ENCODE measurements at places on chromosomes 2 and 18.

GRCh38 chr18:3966642-3967358, 488.3 kb downstream of the DLGAP1 start:
- DNase-seq = no peak

GRCh38 chr2:239677453-239678185, 276.8 kb upstream of the HDAC4 start:
- no peak for DNase-seq

GRCh38 chr18:8689517-8689916, 15.8 kb upstream of the MTCL1 start:
- DNase-seq = no peak

DNA sequence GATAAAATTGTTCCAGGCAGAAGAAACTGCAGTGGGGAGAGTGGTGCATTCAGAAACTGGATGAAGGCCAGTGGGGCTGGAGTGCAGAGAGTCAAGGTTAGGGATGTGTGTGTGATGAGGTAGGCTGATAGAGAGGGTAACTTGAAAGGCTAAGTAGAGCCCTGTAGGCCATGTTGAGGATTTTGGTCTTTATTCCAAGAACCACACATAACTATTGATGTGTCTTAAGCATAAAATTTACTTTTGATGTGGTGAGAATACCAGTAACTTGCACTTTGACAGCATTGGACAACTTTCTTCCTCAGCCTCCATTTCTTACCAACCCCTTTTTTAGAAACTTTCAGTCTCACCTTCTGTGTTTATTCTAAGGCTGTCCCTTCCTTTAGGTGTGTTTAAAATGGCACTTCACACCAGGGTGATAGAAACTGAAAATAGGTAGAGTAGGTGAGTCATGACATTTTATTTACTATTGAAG, 22.6 kb downstream of the MTX2 start:
- DNase-seq = no peak

DNA sequence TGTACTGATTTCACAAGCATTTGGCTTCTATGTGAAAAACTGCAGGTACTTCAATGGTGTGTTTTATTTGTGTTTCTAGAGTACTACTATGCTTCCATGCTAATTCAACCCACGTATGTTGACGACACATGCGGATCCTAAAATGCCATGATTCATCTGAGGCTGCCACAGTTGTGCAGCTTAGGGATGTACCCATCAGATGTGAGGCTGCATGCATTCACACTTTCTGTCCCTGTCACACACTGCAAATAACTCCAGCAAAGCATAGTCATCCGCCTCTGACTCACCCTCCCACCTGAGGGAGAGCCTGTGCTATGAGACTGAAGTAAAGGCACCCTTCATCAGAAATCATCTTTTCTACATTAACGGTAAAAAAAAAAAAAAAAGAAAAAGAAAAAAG, 22.1 kb upstream of the SERTAD2 start:
- DNase-seq = no peak

DNA sequence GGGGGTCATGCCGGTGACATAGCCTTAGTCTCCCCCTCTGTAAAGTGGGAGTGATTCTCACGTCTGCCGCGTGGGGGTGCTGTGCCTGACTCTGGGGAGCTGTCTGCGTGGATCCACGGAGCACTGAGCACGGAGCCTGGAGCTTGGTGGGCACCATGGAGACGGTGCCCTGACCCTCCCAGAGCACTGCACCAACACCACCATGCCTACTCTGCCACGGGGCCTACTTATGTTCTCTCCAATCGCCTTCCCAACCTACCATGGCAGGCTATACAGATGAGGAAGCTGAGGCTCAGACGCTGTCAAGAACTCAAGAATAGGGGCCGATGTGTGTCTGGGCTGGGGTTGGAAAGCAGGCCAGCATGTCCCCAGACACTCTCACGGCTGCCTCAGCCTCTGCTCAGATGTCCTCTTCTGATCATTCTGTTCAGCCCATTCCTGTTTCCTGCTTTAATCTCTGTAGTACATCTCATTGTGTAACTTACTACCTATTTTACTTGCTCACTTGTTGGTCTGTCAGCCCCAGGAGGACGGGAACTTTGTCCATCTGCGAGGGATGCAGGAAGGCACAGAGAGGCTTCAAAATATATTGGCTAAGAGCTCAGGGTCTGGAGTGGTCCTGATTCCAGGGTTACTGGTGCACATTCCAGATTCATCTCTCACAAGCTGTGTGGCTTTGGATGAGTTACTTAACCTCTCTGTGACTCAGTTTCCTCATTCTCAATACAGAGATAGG, 168.1 kb upstream of the HS6ST1 start:
- no peak for DNase-seq

GRCh38 chr2:176490061-176490861, 221.0 kb downstream of the MTX2 start:
- no peak for DNase-seq

- DNase-seq = no peak
Observed at GRCh38 chr2:59724746-59725145, 828.7 kb downstream of the BCL11A start.

GRCh38 chr2:118351796-118352195, 263.5 kb downstream of the INSIG2 start:
- no peak for DNase-seq

Data from SK-N-MC (cell line).